Pancreas (tissue), 10 donors: ENCODE measurements at places on chromosomes 16 and 17.

DNA sequence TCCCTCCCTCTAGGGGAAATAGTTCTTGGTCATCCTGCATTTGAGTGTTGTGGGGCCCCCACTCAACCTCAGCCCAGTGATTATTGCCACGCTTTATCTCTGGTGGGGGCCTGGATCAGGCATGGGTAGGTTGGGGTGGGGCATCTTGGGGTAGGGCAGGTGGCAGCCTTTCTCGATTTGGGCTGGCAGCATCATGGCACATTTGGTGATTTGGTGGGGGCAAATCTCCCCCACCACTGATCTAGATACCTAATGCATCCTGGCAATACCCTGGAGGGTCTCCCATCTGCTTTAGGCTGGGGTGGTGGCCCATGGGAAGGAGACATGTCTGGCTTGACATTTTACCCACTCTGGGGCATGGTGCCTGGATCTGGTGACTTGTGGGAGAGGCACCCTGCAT, 40.2 kb downstream of the NLRP1 start:
- DNase-seq: no peak

- DNase-seq: peak; percentile 42
Measured at GRCh38 chr17:27323538-27324215, 29.8 kb downstream of the WSB1 start.

GRCh38 chr16:29784901-29785500, 5.5 kb upstream of the KIF22 start:
- DNase-seq: peak; percentile 55

DNA sequence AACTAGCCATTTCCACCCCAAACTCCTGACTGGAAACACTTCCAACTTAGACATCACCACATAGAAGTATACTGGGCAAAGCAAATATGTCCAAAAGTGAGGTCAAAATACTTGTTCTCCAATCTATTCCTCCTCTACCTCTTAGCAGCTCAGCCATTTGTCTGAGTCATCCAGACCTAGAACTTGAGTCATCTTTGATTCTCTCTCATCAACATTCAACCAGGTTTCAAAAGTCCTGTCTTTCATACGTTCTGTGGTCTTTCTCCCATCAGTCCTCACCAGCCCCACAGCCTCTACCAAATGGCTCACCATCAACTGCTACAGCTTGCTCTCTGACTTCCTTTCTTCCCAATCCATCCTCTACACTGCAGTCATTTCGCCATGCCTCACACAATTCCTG, 6.8 kb downstream of the ANKFY1 start:
- no peak for DNase-seq

GRCh38 chr17:5947701-5948180, 122.4 kb upstream of the WSCD1 start:
- no peak for DNase-seq

DNA sequence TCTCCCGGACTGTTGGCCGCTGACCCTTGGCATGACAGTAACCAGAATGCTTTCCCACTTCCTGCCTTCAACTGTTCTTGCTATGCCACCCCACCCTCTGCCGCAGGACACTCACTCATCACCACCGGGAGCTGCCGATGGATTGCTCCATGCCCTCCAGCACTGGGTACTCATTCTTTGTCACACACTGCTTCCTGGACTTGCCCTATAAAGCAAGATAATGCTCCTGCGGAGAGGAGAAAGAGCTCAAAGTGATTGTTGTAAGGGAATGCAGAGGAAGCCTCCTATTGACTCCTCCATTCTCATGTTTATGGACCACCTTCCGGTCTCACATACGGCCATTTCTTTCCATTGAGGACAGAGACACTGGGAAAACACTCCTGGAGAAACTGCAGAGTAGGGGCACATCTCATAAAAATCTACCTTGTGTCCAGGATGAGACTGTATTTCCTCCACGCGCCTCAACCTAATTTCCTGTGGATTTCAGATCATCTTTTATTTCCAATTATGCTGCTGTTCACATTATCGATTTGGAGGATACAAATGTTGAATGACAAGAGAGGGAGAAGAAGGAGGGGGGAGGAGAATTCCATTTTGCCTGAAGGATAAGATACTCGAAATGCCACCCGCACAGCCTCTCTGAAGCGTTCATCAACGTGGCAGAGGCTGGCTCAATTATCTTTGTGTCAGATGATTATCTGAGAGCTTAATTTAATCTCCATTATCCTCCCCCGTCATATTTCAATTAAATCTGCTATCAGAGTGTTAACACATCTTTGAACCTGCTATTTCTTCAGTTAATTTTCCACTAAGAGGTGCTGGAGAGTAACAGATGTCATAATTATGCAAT, 486.1 kb upstream of the SALL1 start:
- no peak for DNase-seq

DNA sequence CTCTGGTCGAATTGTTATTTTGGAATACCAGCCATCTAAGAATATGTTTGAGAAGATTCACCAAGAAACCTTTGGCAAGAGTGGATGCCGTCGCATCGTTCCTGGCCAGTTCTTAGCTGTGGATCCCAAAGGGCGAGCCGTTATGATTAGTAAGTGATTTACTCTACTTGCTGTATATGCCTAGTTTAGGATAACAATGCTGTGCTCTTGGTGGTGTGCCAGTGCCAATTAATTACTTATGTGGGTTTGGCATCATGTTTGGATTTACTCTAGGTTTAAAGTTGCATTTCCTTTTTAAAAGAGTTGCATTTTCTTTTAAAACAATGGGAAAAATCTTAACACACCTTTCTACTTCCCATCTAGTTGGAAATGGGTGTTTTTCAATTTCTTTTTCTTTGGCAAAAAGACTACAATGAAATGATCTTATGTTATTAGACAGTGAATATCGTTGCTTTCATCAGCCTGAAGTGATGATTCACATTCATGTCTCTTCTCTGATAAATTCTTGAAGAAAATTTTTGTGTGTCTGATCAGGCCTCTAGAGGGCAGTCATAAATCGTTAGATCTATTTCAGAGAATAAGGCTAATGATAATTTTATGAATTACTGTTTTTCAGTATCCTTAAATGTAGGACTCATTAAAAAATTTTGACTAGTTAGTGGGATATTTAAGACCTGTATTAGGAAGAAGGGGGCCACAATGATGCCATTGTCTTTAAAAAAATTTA, 5.6 kb downstream of the SF3B3 start:
- DNase-seq: no peak

GRCh38 chr16:29821643-29822115, 1.4 kb downstream of the MVP start:
- DNase-seq: no peak
